ENCODE measurements at places on chromosomes 12 and 14.

GRCh38 chr14:93717668-93718320 lies 70.5 kb downstream of the PRIMA1 start:
- no peak for DNase-seq

GRCh38 chr12:52121824-52122539 lies 42.5 kb downstream of the SMIM41 start:
- DNase-seq = no peak

- no peak for DNase-seq
Measured at GRCh38 chr12:30784508-30784907, 29.8 kb upstream of the CAPRIN2 start.

DNA sequence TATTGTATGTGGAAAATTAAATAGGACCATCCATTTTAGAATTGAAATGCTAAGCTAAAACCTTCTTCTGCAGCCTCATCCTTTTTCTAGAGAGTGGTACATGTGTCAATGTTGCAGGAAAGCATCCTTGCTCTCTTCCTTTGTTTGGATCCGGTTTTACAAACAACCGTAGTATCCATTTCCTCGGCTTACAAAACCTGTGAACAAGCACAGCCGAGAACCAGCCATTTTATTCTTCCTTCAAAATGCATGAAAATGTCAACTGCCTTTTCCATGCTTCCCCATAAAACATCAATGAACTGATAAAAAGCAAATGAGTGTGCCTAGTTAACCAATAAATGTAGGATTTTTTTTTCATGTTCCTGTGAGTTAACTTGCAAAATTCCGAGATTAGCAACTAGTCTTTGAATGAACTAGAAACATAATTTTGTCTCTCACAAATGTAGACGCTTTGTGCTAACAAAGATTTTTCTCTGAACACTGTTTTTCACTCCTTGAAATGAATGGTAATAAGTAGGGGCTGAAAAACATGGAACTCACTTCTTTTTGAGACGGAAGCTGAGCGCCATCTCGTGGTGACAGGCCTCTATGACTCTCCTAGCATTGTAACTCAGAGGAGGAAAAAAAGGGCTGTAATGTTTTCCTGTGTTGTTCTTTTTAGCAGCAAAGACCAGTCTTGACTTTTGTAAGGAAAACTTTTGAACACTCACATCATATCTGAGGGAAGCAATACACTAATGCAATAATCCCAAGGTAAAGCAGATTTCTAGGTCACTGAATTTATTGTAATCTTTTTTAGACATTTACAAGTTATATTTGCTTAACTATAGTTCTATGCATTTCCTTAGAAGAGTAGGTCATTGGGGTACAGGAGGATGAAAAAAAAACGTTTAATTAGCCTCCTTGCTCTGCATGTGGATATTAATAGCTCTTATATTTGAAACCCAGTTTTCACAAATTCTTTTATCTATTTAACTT lies 157.4 kb upstream of the FOXG1 start:
- no peak for DNase-seq

- no peak for DNase-seq
Measured at GRCh38 chr14:80988192-80988591, 32.8 kb downstream of the TSHR start.

DNA sequence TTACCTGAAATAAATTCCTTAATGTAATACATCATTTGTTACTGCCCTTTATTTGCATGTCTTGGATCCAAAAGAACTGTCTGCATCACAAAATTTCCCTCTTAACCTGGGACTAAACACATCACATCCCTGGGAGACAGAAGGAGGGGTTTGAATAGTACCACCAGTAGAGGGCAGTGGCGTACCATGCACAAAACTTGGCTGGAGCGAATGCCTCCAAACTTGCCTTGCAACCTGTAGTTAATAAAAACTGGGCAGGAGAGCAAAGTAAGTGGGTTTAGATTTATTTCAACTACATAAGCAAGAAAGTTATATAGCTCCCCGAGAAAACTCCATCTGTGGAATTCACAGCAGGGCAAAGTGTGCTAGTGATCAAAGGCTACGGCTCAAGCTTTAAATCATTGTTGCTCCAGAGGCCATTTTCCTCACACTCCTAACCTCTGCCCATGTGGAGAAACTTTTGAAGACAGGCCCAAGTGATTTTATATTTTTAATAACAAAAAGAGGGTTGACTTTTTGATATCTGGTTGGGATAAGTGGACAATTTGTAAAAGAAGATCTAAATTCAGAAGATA lies 1176.7 kb upstream of the SEL1L start:
- DNase-seq = no peak

DNA sequence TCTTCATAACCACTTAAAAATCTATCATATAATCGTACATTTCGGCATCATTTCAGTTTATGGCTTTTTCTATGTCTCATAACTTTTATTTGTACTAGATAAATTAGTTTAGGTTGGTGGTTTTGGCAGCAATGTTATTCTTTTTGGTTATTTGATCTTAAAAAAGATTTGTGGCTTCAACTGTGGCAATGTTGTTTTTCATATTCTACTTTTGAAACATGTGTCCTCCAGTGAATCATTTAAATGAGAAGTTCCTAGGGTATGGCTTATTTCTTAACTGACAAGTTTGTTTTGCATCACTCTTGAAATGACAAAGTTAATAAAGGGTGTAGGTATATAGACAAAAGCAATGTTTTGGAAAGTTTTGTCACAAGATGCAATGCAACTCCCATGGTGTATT lies 11.1 kb upstream of the KITLG start:
- no peak for DNase-seq

GRCh38 chr12:116310082-116310481 lies 32.6 kb upstream of the MED13L start:
- no peak for DNase-seq

DNA sequence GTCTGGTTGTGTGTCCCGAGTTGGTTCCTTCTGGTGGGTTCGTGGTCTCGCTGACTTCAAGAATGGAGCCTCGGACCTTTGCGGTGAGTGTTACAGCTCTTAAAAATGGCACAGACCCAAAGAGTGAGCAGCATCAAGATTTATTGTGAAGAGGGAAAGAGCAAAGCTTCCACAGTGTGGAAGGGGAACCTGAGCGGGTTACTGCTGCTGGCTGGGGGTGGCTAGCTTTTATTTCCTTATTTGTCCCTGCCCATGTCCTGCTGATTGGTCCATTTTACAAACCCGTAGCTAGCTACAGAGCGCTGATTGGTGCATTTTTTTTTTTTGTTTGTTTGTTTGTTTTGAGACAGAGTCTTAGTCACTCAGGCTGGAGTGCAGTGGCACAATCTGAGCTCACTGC lies 29.3 kb downstream of the FGF6 start:
- DNase-seq = no peak

GRCh38 chr14:56648508-56649301 lies 69.1 kb downstream of the TMEM260 start:
- DNase-seq = no peak

GRCh38 chr14:104385531-104386101 lies 193.9 kb upstream of the C14orf180 start:
- no peak for DNase-seq

GRCh38 chr12:52211716-52212585 lies 20.1 kb upstream of the KRT80 start:
- no peak for DNase-seq

DNA sequence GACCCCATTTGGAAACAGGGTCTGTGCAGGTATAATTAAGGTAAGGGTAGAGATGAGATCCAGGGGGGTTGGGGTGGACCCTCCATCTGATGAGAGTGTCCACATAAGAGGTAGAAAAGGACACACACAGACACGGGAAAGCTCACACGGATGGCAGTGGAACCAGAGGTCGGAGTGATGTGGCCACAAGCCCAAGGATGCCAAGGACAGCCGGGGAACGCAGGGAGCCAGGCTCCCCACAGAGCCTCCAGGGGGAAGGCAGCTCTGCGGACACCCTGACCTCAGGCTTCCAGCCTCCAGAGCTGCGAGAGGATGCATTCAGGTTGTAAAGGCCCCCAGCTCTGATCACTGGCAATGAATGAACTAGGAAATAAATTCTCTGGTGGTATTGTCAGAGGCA lies 33.0 kb downstream of the RIMBP2 start:
- no peak for DNase-seq

GRCh38 chr14:71387753-71388152 lies 480.5 kb downstream of the PCNX1 start:
- no peak for DNase-seq

- DNase-seq = no peak
Measured at GRCh38 chr12:72570601-72571000, 298.4 kb downstream of the TRHDE start.

DNA sequence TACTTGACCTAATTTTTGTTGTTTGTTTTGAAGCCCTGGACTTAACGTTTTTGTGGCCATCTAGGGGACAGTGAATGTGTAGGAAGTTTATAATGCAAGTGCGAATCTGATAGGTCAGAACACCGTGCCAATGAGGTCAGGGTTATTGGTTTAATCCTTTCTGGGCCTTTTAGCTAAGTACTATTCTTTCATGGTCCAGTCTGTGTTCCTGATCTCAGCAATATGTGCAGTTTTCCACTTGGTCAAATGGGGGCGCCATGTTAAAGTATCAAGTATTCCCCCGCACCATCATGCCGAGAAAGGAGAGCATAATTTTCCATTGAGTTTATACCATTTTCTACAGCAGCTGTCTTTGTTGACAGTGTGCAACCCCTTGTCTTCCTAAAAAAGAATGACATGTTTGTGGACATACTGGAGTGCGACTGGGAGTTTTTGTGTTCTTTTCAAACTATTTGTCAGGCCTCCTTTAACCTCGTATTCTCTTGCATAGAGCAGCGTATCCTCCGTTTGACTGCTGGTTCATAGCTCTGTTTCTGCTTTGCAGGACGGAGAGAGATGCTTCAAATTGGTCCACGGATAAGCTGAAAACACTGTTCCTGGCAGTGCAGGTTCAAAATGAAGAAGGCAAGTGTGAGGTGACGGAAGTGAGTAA lies 1.3 kb downstream of the AHSA1 start:
- no peak for DNase-seq

GRCh38 chr14:77076113-77076631 lies 21.9 kb upstream of the CIPC start:
- no peak for DNase-seq

- no peak for DNase-seq
Measured at GRCh38 chr14:28656704-28657255, 109.8 kb upstream of the FOXG1 start.

DNA sequence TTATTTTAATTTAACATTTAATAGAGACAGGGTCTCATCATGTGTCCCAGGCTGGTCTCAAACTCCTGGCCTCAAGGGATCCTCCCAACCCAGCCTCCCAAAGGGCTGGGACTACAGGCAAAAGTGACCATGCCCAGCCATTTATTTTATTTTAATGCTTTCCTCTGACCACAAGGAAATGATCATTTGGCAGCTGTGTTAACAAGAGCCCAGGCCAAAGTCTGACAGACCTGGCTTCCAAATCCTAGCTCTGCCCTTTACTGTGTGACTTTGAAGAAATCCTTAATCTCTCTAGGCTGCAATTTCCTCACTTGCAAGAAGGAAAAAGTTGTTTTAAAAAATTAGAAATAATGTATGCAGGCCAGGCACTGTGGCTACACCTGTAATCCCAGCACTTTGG lies 16.7 kb upstream of the GCH1 start:
- no peak for DNase-seq

- DNase-seq = no peak
Measured at GRCh38 chr14:100168506-100168905, 9.1 kb upstream of the DEGS2 start.

DNA sequence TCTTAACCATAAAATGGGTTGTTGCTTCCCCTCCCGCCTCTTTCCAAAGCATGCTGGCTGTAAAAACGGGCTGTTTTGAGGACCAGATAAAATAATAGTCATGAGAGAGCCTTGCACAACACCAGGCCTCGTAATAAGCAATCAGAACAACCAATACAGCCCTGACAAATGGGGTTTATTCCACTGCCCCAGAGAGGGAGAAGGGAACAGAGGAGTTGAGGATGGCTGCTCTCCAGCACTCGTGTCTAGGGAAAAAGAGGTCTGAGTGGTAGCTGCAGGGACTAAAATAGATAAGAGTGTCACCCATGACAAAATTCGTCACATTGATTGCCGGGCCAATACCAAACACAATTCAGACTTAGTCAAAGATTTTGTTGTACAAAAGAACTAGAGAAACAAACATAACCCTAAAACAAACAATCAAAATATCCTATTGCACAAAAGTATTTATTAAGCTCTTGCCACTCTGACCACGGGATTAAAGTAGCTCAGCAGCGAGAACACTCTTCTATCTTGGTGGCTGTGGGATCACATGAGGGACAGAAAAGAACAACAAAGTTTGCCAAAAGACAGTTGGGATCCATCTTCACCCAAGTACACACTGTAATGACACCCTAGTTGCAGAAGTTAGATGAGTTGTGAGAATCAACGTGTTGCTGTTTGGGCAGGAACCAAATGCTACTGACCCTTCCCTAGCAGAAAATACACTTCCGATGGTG lies 188.0 kb downstream of the FOXN3 start:
- no peak for DNase-seq

- peak; percentile 8 for DNase-seq
Measured at GRCh38 chr12:46267825-46268582, 839 bp downstream of the SLC38A1 start.

DNA sequence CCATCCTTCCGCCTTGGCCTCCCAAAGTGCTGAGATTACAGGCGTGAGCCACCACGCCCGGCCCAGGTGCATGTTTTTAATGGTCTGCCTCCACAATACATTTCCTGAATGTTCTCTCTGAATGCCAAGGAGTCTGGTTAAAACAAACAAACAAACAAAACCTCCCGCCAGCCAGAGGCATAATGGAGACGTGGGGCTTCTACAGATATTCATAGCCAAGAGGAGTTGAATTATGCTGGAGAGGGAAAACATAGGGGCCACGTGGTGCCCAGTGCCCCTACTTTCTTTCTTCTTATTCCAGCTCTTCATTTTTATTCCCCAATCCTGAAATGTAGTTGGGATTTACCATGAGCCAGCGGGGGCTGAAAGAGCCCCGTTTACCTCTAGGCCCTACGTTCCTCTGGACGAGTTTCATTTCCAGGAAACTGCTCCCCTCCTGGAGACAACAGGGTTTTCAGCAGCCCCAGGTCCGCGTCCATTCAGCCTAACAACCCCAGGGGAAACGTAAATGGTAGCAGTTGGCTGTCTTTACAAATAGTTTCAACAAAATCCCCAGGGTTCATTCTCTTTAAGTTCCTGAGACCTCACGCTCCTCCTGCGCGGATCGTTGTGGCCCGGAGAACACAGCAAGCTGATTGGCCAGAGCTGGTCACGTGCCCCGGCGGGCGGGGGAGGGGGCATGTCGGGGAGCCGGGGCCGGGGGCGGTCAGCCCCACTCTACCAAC lies 108.5 kb upstream of the ESRRB start:
- no peak for DNase-seq

GRCh38 chr12:105368047-105368646 lies 37.7 kb downstream of the C12orf75 start:
- no peak for DNase-seq

- DNase-seq = no peak
Measured at GRCh38 chr12:16261944-16262475, 15.5 kb downstream of the SLC15A5 start.

GRCh38 chr14:84987042-84987441 lies 542.9 kb upstream of the FLRT2 start:
- DNase-seq = no peak

DNA sequence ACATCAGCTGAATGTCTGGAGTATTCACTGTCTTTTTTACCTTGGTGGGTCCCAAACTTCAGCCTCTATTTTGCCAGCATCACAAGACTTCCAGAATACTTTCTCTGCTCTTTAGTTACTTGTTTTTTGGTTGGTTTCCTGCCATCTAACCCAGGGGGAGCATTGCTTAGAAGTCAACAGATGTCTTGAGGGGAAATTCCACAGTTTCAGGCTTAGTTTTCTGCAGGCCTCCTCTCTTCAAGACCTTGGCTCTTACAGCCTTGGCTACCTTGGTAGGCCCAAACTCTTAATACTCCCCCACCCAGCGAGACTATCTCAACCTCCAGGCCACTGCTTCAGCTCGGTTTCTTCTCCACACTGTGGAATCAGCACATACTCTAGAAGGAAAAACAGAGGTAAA lies 41.7 kb downstream of the NEDD1 start:
- no peak for DNase-seq
